ENCODE measurements at places on chromosomes 2 and 18. TPM values are rescaled to one million over a fixed set of nuclear protein-coding genes. Genes with fewer than 3 reads are reported as not detected.

- H3K4me3 ChIP-seq = peak within 1 kb of the TSS; percentile 67
- no peaks in the 10 kb centered on the region for H3K36me3 ChIP-seq
- H3K27ac ChIP-seq = peak within 1 kb of the TSS; percentile 86
- peak; percentile 90 for DNase-seq
Observed at GRCh38 chr2:102355526-102356380, at the start of gene IL18R1. IL18R1 (plus strand) TSS chr2:102355796; CDS start chr2:102362661, 6,865 bp downstream.

DNA sequence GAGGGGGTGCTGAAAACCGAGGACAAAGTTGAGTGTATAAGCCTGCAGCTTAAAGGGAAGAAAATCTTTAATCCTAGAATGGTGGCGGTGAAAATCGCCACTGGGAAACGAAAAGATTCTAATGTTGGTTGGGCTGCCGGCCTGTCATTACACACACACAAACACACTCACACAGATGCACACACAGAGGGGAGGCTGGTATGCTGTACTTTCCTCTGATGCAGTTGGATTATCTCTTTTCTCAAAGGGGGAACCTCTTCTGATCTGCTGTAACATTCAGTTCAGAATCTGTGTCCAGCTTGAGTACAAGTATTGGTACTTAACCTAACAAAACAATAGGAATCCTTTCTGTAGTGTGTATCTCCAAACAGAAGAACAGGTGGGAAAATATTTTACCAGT lies 39.0 kb downstream of the ANXA4 start:
- H3K27ac ChIP-seq = peak overlapping the region; percentile 48
- peaks cover 11% of the 10 kb centered on the region for H3K36me3 ChIP-seq
- H3K27me3 ChIP-seq = no peaks in the 10 kb centered on the region

GRCh38 chr2:137047369-137047768 lies 282.0 kb downstream of the THSD7B start:
- DNase-seq = no peak
- no peaks in the 10 kb centered on the region for H3K4me1 ChIP-seq
- no peak overlapping the region for H3K4me3 ChIP-seq
- no peaks in the 10 kb centered on the region for H3K36me3 ChIP-seq
- H3K27ac ChIP-seq = no peak overlapping the region

DNA sequence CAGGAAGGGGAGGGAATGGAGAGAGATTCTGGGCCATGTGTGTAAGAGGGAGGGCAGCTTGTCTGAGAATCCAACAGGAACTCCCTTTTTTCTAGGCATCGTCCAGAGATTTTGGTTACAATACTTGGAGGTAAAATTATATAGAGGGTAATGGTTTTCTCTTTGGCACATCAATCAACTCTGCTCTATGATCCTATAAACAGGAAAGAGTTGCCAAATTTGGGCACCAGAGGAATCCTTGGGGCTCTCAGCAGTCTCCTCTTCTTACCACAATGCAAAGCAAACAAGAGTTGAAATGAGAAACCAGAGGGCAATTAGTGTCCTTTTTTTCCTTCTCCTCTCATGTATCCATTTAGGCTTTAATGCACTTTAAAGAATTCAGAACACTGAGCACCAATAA lies 243.4 kb downstream of the SLC8A1 start:
- no peak overlapping the region for H3K4me3 ChIP-seq
- no peaks in the 10 kb centered on the region for H3K36me3 ChIP-seq
- H3K27me3 ChIP-seq = no peaks in the 10 kb centered on the region
- no peak for DNase-seq
- H3K27ac ChIP-seq = no peak overlapping the region
- H3K4me1 ChIP-seq = no peaks in the 10 kb centered on the region

- no peaks in the 10 kb centered on the region for H3K27me3 ChIP-seq
- no peaks in the 10 kb centered on the region for H3K36me3 ChIP-seq
- H3K27ac ChIP-seq = no peak overlapping the region
- no peak overlapping the region for H3K4me3 ChIP-seq
Observed at GRCh38 chr2:8030573-8031303, 651.1 kb upstream of the ID2 start.

DNA sequence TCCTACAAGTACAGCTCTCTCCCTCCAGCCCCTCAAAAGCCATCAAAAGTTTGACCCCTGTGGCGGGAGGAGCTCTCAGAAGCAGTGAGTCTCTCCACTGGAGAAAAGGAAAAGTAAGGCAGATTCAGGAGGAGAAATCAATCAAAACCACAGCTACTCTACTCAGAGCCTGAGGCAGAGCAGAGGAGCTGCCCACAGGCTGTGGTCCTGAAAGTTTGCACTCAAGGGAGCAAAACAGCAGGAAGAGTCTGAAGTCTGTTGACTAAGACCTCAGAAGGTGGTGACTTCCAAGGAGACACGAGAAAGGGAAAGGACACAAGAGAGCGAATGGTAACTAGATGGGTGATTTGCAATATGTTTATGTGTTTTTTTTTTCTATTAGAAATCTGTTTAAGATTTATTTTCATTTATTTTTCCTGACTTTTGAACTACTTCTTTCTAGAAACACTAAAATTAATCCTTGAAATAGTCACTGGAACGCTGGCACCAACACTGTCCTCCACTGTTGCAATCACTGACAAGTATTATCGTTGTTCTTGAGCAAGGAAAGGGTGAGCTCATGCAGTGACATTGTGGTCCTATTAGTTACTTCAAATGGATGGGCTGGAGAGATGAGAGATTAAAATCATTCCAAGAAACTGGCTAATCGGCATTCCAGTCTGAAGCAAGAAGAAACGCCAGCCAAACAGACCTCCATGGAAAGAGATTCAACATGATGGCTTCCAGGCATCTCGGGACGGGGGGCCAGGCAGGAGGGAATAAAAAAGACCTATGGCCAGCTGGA lies 35.8 kb downstream of the PID1 start:
- no peaks in the 10 kb centered on the region for H3K36me3 ChIP-seq
- H3K4me1 ChIP-seq = peaks cover 1% of the 10 kb centered on the region
- no peaks in the 10 kb centered on the region for H3K27me3 ChIP-seq
- no peak for DNase-seq
- H3K4me3 ChIP-seq = no peak overlapping the region
- H3K27ac ChIP-seq = no peak overlapping the region

DNA sequence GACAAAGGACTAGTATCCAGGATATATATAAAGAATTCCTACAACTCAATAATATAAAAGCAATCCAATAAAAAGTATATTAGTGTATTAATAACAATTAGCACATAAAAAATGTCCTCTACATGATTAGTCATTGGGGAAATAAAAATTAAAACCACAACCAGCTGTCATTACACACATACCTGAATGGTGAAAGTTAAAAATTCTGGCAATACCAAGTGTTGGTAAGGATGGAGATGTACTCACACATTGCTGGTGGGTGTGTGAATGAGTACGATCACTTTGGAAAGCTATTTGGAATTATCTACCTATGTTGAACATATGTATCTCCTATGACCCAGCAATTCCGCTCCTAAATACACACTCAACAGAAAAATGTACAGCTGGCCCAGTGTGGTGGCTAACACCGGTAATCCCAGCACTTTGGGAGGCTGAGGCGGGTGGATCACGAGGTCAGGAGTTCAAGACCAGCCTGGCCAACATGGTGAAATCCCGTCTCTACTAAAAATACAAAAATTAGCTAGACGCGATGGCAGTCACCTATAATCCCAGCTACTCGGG lies 14.3 kb upstream of the NOL10 start:
- no peaks in the 10 kb centered on the region for H3K36me3 ChIP-seq
- no peaks in the 10 kb centered on the region for H3K4me1 ChIP-seq
- DNase-seq = no peak
- no peak overlapping the region for H3K27ac ChIP-seq

DNA sequence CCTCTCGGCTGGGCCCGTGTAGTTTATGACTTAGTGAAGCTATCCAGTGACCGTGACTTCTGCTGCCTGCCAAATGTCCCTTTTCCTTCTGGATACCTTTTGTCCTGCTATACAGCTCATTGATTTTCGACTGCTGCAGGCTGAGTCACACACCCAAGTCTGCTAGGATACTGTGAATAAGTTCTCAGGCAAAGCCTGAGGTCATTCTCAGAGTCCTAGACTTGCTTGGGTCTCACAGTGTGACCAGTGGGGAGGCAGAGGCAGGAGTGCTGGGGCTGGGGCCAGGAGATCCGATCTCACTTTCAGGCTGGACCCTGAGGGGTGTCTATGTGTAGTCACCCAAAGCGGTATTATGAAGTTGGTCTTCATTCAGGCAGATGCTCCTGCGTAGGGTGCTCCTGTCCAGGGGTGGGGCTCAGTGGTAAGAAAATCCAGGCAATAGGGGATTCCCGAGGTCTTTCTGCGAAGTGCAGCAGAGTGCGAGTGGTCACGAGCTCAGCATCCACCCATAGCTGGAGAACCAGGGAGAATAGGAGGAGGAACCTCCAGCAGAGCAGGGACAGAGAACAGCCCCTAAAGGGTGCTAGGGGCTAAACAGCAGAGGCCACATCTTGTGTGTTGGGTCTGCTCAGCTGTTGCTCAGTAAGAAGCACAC lies 268.6 kb upstream of the NCKAP5 start:
- H3K4me1 ChIP-seq = peaks cover 4% of the 10 kb centered on the region
- no peaks in the 10 kb centered on the region for H3K36me3 ChIP-seq
- no peak overlapping the region for H3K4me3 ChIP-seq
- H3K27ac ChIP-seq = no peak overlapping the region

DNA sequence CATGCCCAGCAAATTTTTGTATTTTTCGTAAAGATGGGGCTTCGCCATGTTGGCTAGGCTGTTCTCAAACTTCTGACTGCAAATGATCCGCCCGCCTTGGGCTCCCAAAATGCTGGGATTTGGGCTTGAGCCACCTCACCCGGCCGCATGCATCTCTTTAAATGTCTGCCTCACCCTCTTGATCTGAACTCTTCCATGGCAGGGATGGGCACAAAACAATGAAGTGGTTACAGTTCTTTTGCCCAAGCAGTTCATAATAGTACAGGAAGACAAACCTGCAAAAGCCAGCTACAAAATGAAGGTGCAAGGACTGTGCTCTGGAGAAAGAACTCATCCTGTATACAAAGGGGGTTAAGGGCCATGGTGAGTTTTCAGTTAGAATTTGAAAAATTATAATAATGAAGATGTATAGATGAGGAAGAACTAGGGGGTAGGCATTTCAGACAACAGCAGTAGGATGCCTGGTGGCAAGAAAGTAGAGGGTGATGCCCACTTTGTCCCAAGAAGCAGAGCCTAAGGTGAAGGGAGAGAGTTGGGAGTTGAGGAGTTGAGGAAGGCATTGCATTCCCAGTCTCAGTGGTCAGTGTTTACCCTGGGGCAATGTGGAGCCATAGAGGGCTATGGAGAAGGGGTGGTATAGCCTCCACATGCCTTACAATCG lies 160.8 kb upstream of the MYCN start:
- no peak for DNase-seq
- no peaks in the 10 kb centered on the region for H3K27me3 ChIP-seq
- H3K27ac ChIP-seq = no peak overlapping the region
- H3K4me3 ChIP-seq = no peak overlapping the region

DAPL1 gene
- not detected for total RNA-seq

CRYBA2 gene
- total RNA-seq = not detected

- no peaks in the 10 kb centered on the region for H3K27me3 ChIP-seq
- no peak for DNase-seq
- H3K36me3 ChIP-seq = no peaks in the 10 kb centered on the region
- H3K4me3 ChIP-seq = no peak overlapping the region
- no peak overlapping the region for H3K27ac ChIP-seq
- no peaks in the 10 kb centered on the region for H3K4me1 ChIP-seq
Observed at GRCh38 chr2:135620198-135620597, 88.9 kb downstream of the R3HDM1 start.

DNA sequence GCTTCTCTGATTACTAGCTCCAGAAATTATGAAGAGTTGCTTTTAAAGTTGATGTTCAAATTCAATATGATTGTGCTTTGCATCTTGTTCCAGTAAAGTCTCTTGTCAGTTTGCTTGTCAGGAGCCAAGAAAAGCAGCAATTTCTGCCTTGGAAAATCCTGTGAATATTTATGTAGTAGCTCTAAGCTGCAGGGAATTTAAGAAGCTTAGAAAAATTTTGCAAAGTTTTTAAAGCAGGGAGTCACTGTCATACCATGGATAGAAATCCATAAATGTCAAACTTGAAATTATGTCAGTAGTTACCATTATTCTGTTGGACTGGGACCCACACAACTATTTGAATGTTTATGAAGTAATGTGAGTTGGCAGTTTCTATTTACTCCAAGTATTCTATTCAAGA lies 169.3 kb downstream of the TMEM200C start:
- H3K4me3 ChIP-seq = no peak overlapping the region
- H3K27ac ChIP-seq = no peak overlapping the region
- no peaks in the 10 kb centered on the region for H3K4me1 ChIP-seq
